ENCODE measurements at places on chromosomes 4 and X. TPM values are rescaled to one million over a fixed set of nuclear protein-coding genes. Genes with fewer than 3 reads are reported as not detected.

- peaks cover 5% of the 10 kb centered on the region for H3K36me3 ChIP-seq
- no peak for DNase-seq
- no peaks in the 10 kb centered on the region for H3K27me3 ChIP-seq
- no peak overlapping the region for H3K27ac ChIP-seq
- no peak overlapping the region for H3K4me3 ChIP-seq
- no peaks in the 10 kb centered on the region for H3K4me1 ChIP-seq
Measured at GRCh38 chr4:150394046-150394445, 187.9 kb upstream of the MAB21L2 start.

DNA sequence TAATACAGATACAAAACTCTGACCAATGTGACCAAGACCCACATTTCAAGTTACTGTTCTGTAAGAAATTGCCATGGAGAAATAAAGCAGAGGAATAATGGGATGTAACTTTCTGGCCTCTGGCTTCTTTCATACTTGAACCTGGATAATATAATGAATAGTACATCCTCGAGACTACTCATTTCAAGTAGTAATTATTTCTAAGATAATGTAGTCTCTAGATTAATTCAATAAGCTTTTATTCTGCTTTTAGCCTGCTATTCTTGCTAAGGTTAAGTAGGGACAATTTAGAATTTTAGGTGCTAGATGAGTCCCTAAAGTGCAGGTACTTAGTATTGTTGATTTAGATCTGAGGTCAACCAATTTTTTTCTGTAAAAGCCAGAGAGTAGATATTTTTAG, 178.7 kb upstream of the IL15 start:
- no peak overlapping the region for H3K27ac ChIP-seq
- no peaks in the 10 kb centered on the region for H3K27me3 ChIP-seq
- H3K4me1 ChIP-seq = no peaks in the 10 kb centered on the region
- H3K4me3 ChIP-seq = no peak overlapping the region

GRCh38 chr4:13522282-13523104, 21.8 kb downstream of the NKX3-2 start:
- peak overlapping the region; percentile 12 for H3K4me3 ChIP-seq
- no peak overlapping the region for H3K27ac ChIP-seq
- no peaks in the 10 kb centered on the region for H3K4me1 ChIP-seq
- no peak for DNase-seq

DNA sequence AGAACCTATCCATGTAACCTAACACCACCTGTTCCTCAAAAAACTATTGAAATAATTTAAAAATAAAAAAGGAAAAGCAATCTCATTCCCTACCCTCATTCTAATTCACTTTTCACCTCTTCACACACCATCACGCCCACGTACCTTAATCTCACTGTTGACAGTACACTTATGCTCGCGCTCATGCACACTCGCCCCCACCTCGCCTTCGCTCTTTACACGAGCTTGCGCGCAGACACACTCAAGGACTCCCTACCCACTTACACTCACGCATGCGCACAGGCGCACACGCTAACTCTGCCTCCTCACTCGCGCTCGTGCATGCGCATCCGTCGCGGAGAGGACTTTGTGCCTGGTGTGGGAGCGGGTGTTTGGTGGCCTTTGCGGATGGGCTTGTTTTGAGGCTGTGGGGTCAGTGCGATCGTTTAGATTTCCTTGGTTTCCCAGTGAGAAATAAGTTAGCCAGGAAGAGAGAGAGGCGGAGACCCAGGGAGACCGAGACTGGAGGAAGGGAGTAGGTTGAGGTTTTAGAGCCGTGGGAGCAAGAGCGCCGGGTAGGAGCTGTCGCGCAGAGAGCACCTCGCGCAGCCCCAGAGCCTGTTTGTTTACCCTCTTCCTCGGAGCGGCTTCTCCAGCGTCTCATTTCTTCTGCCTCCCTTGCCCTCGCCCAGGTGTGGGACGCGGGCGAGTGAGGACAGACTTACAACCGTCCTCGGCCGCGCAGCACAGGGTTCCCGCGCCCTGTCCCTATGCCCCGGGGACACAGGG, 8.1 kb upstream of the GSX2 start:
- H3K4me3 ChIP-seq = peak overlapping the region; percentile 77
- no peaks in the 10 kb centered on the region for H3K36me3 ChIP-seq
- H3K27me3 ChIP-seq = peaks cover 64% of the 10 kb centered on the region
- H3K4me1 ChIP-seq = peaks cover 9% of the 10 kb centered on the region
- peak; percentile 36 for DNase-seq

- no peak overlapping the region for H3K4me3 ChIP-seq
- H3K27ac ChIP-seq = no peak overlapping the region
- H3K36me3 ChIP-seq = peaks cover 29% of the 10 kb centered on the region
- H3K27me3 ChIP-seq = no peaks in the 10 kb centered on the region
Measured at GRCh38 chrX:78506248-78506647, 152.9 kb downstream of the RTL3 start.

- H3K4me1 ChIP-seq = peaks cover 2% of the 10 kb centered on the region
- H3K36me3 ChIP-seq = peaks cover 29% of the 10 kb centered on the region
- DNase-seq = peak; percentile 68
Measured at GRCh38 chr4:103948244-103949018, 228.6 kb upstream of the TACR3 start.

DNA sequence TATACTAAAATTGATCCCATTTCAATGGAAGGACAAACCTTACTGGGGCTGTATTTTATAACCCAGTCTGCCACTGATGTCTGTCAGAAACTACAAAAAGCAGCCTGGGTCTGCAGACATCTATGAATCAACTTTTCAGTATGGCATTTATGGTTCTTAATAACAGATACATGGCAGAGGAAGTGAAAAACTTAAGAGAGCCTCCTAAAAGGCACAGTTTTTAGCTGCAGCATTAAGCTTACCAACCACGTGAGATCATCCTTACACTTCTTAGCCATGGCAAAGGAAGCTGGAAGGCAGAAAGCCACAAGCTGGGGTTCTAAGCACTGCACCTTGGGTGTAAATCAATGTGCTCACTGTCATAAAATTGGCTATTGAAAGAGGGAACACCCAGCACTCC, 16.6 kb upstream of the UGT2B17 start:
- DNase-seq = no peak
- no peak overlapping the region for H3K4me3 ChIP-seq
- no peak overlapping the region for H3K27ac ChIP-seq

The ADH7 gene
- not detected for total RNA-seq

The MMRN1 gene
- not detected for total RNA-seq

The CCNB3 gene
- 0.35 TPM for total RNA-seq

The SPANXA2 gene
- total RNA-seq = not detected

The MAGEC3 gene
- not detected for total RNA-seq

The CBLL2 gene
- not detected for total RNA-seq
